T-helper 2 cell (primary cell): ENCODE measurements at places on chromosomes 13 and 19.

DNA sequence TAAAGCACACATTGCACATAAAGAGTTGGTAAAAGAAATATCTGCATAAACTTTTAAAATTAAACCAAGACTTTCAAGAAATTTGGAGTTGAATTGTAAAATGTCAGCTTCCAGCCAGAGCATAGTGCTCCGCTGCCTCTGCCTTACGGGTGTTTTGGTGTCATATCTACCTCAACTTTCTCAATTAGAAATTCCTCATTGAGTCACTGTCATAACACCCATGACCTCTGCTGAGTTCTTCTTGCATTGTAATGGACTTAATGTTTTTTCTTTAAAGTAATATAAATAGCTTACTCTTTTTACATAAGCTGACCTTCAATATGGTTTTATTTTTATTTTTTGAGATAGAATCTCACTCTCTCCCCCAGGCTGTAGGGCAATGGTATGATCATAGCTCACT is 551.0 kb upstream of the NBEA start:
- no peak for DNase-seq

- DNase-seq, result no peak
These were observed 16.1 kb downstream of the ZNF446 start for GRCh38 chr19:58492265-58492664.

DNA sequence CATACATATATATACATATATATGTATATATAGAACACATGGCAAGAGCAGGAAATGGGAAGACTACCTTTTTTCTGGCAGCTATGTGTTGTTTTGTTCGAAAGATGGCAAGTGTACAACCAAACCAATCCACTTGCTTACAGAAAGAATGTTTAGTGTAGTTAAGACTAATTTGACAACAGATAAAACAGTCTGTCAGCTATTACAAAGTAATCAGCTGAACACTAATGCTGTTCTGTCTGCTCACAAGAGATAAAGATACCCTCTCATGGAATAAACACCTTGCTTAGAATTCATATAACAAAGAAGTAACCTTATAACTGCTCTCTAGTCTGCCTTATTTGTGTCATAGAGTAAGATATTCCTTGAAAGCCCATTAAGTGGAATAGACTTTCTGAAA is 858 bp upstream of the KCNRG start:
- DNase-seq, result no peak

DNA sequence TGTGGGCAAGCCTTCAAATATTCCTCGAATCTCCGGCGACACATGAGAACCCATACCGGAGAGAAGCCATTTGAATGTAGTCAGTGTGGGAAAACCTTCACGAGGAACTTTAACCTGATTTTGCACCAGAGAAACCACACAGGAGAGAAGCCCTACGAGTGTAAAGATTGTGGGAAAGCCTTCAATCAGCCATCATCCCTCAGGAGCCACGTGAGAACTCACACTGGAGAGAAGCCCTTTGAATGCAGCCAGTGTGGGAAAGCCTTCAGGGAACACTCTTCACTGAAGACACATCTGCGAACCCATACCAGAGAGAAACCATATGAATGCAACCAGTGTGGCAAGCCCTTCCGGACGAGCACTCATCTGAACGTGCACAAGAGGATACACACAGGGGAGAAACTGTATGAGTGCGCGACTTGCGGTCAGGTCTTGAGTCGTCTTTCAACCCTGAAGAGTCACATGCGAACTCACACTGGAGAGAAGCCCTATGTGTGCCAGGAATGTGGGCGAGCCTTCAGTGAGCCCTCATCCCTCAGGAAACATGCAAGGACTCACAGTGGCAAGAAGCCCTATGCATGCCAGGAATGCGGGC is 28.8 kb downstream of the ZNF333 start:
- DNase-seq, result no peak

DNA sequence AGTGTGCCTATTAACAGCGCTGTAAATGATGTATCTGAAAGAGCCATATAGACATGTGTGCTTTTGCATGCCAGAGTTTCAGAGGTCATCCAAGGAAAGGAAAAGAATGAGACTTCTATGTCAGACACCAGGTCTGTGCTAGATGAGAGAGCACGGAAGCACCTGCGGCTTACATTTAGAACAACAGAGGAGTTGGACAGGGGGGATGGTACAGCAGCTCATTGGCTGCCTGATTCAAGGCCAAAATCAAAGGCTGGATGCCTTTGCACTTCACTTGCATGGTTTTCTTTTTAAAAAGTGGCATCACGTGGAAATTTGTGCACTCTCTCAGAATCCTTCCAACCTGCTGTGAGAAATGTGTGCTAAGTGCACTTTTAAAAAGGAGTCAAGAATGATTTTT is 32.8 kb upstream of the AMER2 start:
- DNase-seq, result no peak

DNA sequence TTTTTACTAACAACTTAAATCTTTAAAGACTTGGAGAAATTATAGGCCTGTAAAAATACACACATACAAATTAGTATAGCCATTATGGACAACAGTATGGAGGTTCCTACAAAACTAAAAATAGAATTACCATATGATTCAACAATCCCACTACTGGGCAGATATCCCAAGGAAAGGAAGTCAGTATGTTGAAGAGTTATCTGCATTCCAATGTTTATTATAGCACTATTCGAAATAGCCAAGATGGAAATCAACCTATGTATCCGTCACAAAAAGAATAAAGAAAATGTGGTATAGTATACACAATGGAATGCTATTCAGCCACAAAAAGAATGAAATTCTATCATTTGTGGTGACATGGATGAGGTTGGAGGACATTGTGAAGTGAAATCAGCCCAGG is 37.2 kb downstream of the SLITRK1 start:
- DNase-seq, result no peak

DNA sequence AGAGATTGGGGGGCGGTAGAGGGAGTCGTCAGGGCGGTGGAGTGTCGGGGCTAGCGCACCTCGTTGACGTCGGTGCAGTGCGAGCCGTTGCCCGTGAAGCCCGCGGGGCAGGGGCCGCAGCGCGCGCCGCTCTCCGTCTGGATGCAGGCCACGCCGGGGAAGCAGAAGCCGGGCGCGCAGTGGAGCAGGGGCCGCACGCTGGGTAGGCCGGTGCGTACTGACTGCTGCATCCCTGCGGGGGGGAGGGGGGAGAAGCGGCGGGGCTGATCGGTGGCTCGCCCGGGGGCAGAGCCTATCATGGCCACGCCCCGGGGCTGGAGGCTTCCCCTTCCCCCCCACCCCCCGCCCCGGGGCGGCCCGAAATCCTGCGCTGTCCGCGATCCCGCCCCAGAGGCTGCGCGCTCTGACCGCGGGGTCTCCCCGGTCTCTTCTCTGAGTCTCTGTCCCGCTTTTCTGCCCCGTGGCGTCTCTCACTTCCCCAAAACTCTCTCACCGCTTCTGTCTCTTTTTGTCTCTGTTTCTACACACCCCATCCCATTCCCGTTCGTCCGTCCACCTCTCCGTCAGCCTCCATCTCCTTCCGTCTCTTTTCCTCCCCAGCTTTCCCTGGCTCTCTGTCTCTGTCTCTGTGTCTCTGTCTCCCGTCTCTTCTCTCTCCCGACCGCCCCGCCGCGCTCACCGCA is 1.1 kb downstream of the COMP start:
- DNase-seq, result no peak

- DNase-seq, result no peak
These were observed 26.3 kb downstream of the SIPA1L3 start for GRCh38 chr19:37932985-37933936.

DNA sequence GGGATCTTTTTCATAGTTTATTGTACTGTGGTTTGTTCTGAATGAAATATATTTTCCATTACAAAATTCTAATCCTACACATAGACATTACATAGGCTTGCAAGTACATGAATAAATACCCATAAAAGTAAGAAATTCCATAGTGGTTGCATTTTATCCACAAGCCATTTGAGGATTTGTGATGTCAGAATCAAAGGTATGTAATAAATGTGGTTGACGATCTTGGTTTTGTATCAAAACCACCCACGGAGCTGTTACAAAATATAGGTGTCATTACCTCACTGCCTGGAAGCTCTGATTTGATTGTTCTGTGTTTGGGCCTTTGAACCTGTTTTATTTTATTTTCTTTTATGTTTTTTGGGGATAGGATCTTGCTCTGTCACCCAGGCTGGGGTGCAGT is 125.1 kb downstream of the NALCN start:
- no peak for DNase-seq

DNA sequence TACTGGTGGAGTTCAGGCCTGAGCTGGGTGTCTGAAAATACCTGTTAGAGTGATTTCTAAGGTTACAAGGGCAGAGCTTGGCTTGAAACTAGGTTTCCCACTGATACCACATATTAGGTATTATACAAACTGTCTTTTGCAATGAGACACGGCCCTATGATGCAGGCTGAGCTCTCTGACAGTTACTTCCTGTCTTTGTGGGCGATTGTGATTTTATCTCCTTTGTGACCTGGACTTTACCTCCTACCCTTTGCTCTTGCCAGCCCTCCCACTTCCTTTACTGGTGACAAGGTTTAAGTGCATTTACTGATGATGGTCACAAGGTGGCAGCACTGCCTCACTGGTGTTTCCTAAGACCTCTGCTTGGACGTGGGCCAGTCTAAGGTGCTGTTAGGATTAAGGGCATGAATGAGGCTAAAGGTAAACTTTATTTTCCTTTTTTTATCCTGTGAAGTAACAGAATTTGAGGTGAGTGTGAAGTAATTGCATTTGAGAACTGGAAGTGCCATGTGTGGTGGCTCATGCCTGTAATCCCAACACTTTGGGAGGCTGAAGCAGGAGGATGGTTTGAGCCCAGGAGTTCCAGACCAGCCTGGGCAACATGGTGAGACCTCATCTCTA is 7.7 kb upstream of the CXCL17 start:
- DNase-seq, result peak; percentile 40

GRCh38 chr13:51044023-51044665 is 66.9 kb downstream of the C13orf42 start:
- DNase-seq, result no peak

DNA sequence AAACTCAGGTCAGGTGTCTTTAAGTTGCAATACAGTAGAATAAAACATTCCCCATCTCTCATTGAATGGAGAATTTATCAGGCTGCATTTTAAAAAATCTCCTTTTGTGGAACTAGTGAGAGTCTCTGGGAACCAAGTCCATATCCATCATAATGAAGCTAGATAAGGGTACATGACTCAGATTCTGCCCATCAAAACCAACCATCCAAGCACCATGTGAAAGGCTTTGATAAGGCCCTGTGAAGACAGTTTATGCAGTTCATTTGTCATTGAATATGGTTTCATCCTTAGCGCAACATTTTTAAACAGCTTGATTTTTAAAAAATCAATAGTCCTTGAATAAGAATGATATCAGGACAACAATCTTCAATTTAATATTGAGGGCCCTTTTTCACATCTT is 56.3 kb upstream of the DIAPH3 start:
- DNase-seq, result no peak

- DNase-seq, result peak; percentile 12
These were observed 66.2 kb downstream of the FOXO1 start for GRCh38 chr13:40600149-40600751.

GRCh38 chr19:47860602-47861297 is 1.7 kb downstream of the TPRX2 start:
- no peak for DNase-seq

GRCh38 chr19:4216846-4217245 is 12.5 kb upstream of the EBI3 start:
- DNase-seq, result no peak

GRCh38 chr13:31048521-31048920 is 113.2 kb downstream of the HSPH1 start:
- no peak for DNase-seq

DNA sequence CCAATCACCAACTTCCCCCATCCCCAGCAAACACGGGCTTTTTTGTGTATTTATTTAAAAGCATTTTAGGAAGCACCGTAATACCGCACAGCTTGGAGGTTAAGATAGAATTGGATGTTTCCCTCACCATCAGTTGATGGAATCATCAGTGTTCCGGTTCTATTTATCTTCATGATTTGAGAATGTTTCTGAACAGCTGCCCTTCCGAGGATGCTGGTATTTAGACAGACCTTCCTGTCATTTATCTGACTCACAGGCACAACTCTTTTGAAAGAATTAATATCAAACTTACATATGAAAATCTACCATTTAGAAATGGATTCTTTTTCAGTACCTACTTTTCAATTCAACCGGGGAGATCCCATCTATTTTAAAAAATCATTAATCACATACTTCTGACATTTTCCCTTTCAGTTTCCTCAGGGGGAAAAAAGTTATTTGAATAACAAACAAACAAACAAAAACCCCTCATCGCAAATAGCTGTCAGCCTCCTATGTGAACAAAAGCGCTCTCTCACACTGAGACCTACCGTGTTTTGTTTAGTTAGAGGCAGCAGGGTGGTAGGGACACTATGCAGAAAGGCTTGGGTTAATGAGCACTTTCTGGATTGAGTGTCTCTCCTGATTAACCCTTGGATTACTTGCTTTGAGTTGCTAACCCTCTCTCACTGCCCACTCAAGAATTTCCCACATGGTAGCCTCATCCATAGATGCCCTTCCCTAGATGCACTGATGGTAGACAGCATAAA is 189.3 kb downstream of the TM9SF2 start:
- DNase-seq, result no peak

DNA sequence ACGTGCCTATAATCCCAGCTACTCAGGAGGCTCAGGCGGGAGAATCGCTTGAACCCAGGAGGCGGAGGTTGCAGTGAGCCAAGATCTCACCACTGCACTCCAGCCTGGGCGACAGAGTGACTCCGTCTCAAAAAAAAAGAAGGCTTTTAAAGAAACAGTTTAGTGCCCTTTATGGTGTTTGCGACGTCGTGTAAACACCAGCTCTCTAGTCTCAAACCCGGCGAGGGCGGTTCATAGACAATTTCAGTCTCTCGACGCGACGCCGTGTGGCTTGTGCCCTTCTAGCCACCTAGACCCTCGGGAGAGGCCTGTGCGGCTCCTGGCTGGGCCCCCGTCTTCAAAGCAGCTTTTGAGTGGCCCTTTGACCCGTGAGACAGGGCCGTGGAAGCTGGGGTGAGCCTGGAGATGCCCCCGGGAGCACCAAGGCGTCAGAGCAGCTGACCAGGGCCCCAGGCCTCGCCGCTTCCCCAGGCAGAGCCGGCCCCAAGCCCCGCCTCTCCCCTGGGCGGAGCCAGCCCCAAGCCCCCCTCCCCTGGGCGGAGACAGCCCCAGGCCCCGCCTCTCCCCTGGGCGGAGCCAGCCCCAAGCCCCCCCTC is 5.0 kb upstream of the MADCAM1 start:
- DNase-seq, result no peak
